Breast epithelium (tissue), 4 donors: ENCODE measurements at places on chromosomes 16 and 17. TPM values are rescaled to one million over a fixed set of nuclear protein-coding genes. Genes with fewer than 3 reads are reported as not detected.
A peak's percentile ranks its signal among the peaks of the same experiment; 100 is the strongest.

TANGO6 gene
- total RNA-seq: 13.4 TPM

SNX20 gene
- total RNA-seq: 2.7 TPM

FLII gene
- 235 TPM for total RNA-seq

BCO1 gene
- not detected for total RNA-seq

PRSS27 gene
- total RNA-seq: 0.29 TPM

CLEC18B gene
- total RNA-seq: 0.16 TPM

SLC16A3 gene
- 22.6 TPM for total RNA-seq

SOX8 gene
- 6.6 TPM for total RNA-seq

GRCh38 chr16:48081656-48082055 is 74.1 kb downstream of the ABCC12 start:
- DNase-seq: no peak
- H3K4me3 ChIP-seq: no peak overlapping the region
- no peaks in the 10 kb centered on the region for H3K36me3 ChIP-seq
- no peaks in the 10 kb centered on the region for H3K4me1 ChIP-seq
- no peaks in the 10 kb centered on the region for H3K27me3 ChIP-seq

GRCh38 chr17:50129353-50129727 is 620 bp downstream of the SAMD14 start:
- peak overlapping the region; percentile 51 for H3K4me3 ChIP-seq
- H3K27me3 ChIP-seq: peaks cover 8% of the 10 kb centered on the region
- H3K36me3 ChIP-seq: no peaks in the 10 kb centered on the region

DNA sequence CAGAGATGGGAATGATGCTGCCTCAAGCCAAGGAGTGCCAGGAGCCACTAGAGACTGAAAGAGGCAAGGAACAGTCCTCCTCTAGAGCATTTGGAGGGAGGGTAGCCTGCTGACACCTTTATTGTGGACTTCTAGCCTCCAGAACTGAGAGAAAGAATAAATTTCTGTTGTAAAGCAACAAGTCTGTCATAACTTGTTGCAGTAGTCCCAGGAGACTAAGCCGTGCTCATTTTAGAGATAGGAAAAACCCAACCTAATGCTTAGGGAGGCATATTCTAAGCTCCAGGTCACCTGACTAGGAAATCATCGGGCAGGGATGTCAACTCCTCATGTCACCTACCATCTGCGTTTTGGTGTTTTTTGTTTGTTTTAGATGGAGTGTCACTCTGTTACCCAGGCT is 345.4 kb upstream of the EEF2KMT start:
- no peaks in the 10 kb centered on the region for H3K4me1 ChIP-seq
- H3K4me3 ChIP-seq: no peak overlapping the region

- peak; percentile 56 for DNase-seq
- H3K36me3 ChIP-seq: no peaks in the 10 kb centered on the region
- H3K27me3 ChIP-seq: no peaks in the 10 kb centered on the region
- no peaks in the 10 kb centered on the region for H3K4me1 ChIP-seq
- no peak overlapping the region for H3K27ac ChIP-seq
Observed at GRCh38 chr16:29700253-29700987, 21.4 kb downstream of the QPRT start.

GRCh38 chr17:63514974-63515373 is 8.2 kb upstream of the KCNH6 start:
- no peaks in the 10 kb centered on the region for H3K36me3 ChIP-seq
- H3K27ac ChIP-seq: no peak overlapping the region
- no peaks in the 10 kb centered on the region for H3K27me3 ChIP-seq
- no peak overlapping the region for H3K4me3 ChIP-seq
- no peak for DNase-seq
- no peaks in the 10 kb centered on the region for H3K4me1 ChIP-seq

DNA sequence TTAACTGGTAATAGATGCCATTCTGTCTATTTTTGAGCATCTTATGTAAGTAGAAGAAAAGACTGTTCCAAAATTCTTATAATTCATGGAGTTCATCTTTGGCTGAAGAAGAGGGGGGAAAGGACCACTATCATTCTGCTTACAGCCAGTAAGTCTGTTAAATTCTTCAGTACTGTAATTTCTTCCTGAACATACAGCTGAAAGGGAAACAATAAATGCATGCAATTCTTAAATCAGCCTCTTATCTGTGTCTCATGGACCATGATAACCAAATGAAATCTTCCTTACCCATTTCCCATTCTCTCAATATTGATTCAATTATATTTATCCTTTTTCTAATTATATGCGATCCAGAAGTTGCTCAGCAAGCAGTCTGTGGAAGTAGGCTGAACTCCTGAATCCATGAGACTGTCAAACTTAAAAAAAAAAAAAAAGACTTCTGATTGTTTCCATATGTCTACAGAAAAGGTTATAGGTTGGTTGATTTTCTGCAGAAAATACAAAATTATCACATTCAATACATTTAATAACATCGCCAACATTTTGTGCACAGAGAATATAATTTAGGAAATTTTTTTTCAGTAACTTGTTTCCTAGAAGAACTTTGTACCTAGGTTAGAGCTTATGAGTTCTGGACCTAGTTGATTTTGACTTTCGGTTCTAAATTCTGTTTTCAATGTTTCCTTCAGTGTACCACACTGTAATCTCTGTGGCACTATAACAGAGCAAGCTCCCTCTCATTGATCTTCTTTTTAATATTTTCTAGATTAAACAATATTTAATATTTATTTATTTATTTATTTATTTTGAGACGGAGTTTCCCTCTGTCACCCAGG is 1.2 kb upstream of the ABCA9 start:
- H3K4me1 ChIP-seq: no peaks in the 10 kb centered on the region
- DNase-seq: no peak
- no peaks in the 10 kb centered on the region for H3K27me3 ChIP-seq
- peak overlapping the region; percentile 40 for H3K27ac ChIP-seq

GRCh38 chr17:29911641-29912177 is 18.3 kb downstream of the SSH2 start:
- DNase-seq: no peak
- H3K4me3 ChIP-seq: no peak overlapping the region
- H3K27me3 ChIP-seq: no peaks in the 10 kb centered on the region
- no peaks in the 10 kb centered on the region for H3K4me1 ChIP-seq
- no peak overlapping the region for H3K27ac ChIP-seq

GRCh38 chr17:63961355-63962212 is 11.1 kb downstream of the SCN4A start:
- peak overlapping the region; percentile 92 for H3K27ac ChIP-seq
- no peaks in the 10 kb centered on the region for H3K36me3 ChIP-seq
- H3K4me3 ChIP-seq: peak overlapping the region; percentile 7
- DNase-seq: no peak
- no peaks in the 10 kb centered on the region for H3K27me3 ChIP-seq

GRCh38 chr17:79077587-79077986 is 3.0 kb downstream of the ENGASE start:
- no peaks in the 10 kb centered on the region for H3K4me1 ChIP-seq
- no peak for DNase-seq
- H3K27ac ChIP-seq: no peak overlapping the region
- H3K27me3 ChIP-seq: no peaks in the 10 kb centered on the region

GRCh38 chr16:28874406-28874805 is 3.9 kb upstream of the ATP2A1 start:
- no peak overlapping the region for H3K27ac ChIP-seq
- H3K4me1 ChIP-seq: peaks cover 4% of the 10 kb centered on the region
- no peak for DNase-seq
- H3K4me3 ChIP-seq: no peak overlapping the region
- H3K36me3 ChIP-seq: peaks cover 6% of the 10 kb centered on the region

- DNase-seq: no peak
- H3K27ac ChIP-seq: no peak overlapping the region
- no peaks in the 10 kb centered on the region for H3K36me3 ChIP-seq
- H3K4me3 ChIP-seq: no peak overlapping the region
Observed at GRCh38 chr17:79833744-79834564, 5.3 kb downstream of the CBX4 start.

- no peaks in the 10 kb centered on the region for H3K27me3 ChIP-seq
- H3K4me3 ChIP-seq: no peak overlapping the region
- H3K36me3 ChIP-seq: no peaks in the 10 kb centered on the region
- H3K27ac ChIP-seq: no peak overlapping the region
Observed at GRCh38 chr17:27570578-27570914, 60.4 kb upstream of the LGALS9 start.

- DNase-seq: peak; percentile 46
- H3K4me3 ChIP-seq: no peak overlapping the region
- H3K27ac ChIP-seq: peak overlapping the region; percentile 38
Observed at GRCh38 chr16:87982581-87983041, 31.4 kb downstream of the BANP start.

- no peaks in the 10 kb centered on the region for H3K4me1 ChIP-seq
- H3K4me3 ChIP-seq: no peak overlapping the region
- H3K36me3 ChIP-seq: no peaks in the 10 kb centered on the region
- H3K27ac ChIP-seq: no peak overlapping the region
- no peaks in the 10 kb centered on the region for H3K27me3 ChIP-seq
- DNase-seq: no peak
Observed at GRCh38 chr17:37276475-37276874, 99.3 kb upstream of the C17orf78 start.

GRCh38 chr16:52436339-52437276 is 110.3 kb downstream of the TOX3 start:
- DNase-seq: no peak
- H3K27me3 ChIP-seq: no peaks in the 10 kb centered on the region
- H3K4me3 ChIP-seq: no peak overlapping the region
- no peaks in the 10 kb centered on the region for H3K36me3 ChIP-seq

GRCh38 chr17:64596988-64597387 is 65.1 kb downstream of the SMURF2 start:
- no peaks in the 10 kb centered on the region for H3K4me1 ChIP-seq
- DNase-seq: no peak
- H3K36me3 ChIP-seq: no peaks in the 10 kb centered on the region
- H3K4me3 ChIP-seq: no peak overlapping the region

DNA sequence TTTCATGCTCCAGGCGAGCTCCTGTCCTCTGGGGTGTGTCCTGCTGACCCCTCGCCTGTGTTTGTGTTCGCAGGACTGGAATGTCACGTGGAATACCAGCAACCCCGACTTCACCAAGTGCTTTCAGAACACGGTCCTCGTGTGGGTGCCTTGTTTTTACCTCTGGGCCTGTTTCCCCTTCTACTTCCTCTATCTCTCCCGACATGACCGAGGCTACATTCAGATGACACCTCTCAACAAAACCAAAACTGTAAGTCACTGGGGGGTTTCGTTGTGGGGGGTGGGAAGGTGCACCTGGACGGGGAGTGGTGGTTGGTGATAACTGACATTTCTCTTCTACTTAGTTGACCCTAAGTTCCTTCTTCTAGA is 58.3 kb downstream of the ABCC1 start:
- DNase-seq: no peak
- H3K36me3 ChIP-seq: no peaks in the 10 kb centered on the region
- H3K4me3 ChIP-seq: no peak overlapping the region

- no peaks in the 10 kb centered on the region for H3K36me3 ChIP-seq
- DNase-seq: no peak
- no peak overlapping the region for H3K27ac ChIP-seq
Observed at GRCh38 chr17:3907483-3908216, 8.6 kb downstream of the P2RX1 start.

GRCh38 chr17:19590912-19591551 is 57.4 kb downstream of the SLC47A1 start:
- no peaks in the 10 kb centered on the region for H3K4me1 ChIP-seq
- H3K36me3 ChIP-seq: no peaks in the 10 kb centered on the region
- DNase-seq: no peak
- H3K27ac ChIP-seq: no peak overlapping the region

GRCh38 chr16:24208710-24209109 is 47.4 kb upstream of the CACNG3 start:
- H3K36me3 ChIP-seq: no peaks in the 10 kb centered on the region
- DNase-seq: no peak
- no peak overlapping the region for H3K4me3 ChIP-seq
- H3K27ac ChIP-seq: no peak overlapping the region

DNA sequence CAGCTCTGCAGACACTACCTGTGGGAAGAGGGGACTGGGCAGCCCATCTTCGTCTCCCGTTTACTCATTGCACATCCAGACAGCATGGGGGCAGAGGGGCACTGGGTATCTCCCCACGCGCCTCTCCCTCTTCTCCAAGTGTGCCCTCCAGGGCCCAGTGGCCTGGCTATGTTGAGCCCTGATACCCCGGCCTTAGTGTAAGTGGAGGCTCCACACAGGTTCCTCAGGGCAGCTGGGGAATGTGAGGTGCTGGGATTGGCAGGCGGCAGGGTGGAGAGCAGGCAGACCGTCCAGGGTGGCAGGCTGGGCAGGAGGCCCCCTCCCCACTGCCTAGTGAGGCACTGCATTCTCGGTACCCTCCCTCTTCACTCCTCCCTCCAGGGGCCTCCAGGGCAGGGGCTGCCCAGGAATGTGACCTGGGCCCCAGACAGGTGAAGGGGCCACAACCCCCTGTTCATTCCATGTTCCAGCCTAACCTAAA is 13.2 kb upstream of the NAGLU start:
- H3K4me3 ChIP-seq: no peak overlapping the region
- H3K27ac ChIP-seq: peak overlapping the region; percentile 99
- peaks cover 34% of the 10 kb centered on the region for H3K4me1 ChIP-seq
- no peak for DNase-seq
- no peaks in the 10 kb centered on the region for H3K27me3 ChIP-seq

DNA sequence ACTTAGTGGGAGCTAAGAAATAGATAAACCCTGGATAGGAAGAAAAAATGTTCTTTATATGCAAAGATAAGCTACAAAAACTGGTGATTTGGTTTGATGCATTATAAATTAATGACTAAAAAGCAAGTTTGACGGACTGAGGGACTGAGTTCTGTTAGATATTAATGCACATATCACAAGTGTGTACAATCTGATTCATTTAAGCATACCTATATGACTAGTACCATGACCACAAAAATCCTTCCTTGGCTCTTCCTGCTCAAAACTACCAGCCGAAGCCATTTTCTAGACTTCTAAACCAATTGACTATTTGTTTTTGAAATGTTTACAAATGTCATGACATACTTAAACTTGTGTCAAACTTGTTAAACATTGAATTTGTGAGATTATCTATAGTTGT is 374.5 kb upstream of the MON1B start:
- H3K36me3 ChIP-seq: no peaks in the 10 kb centered on the region
- H3K4me1 ChIP-seq: no peaks in the 10 kb centered on the region
- H3K27ac ChIP-seq: no peak overlapping the region
- H3K27me3 ChIP-seq: no peaks in the 10 kb centered on the region
- no peak overlapping the region for H3K4me3 ChIP-seq
